Pulmonary artery endothelial cell (primary cell): ENCODE measurements at places on chromosomes 5 and 9. TPM values are rescaled to one million over a fixed set of nuclear protein-coding genes. Genes with fewer than 3 reads are reported as not detected.

CATSPER3 gene
- total RNA-seq, result 0.07 TPM in 1 of 2 replicates, not detected in the other

DNA sequence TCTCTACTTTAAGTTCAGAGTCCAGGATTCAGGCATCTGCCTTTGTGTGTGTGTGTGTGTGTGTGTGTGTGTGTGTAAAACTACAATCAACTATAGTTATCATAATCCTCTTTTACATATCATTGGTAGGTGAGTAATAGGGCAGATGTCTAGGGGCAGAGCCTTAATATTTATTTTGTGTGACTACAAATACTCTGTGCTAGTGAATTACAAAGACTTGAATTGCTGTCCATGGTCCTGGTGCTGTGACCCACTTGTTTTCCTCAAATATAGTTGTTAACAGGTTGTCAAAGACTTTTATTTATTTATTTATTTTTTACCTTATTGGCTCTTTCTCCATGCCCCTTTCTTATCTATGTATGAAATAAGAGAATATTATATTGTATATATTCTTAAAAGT, 196.8 kb downstream of the ANXA1 start:
- DNase-seq, result no peak

CCL21 gene
- total RNA-seq, result not detected in 2 replicates

DNA sequence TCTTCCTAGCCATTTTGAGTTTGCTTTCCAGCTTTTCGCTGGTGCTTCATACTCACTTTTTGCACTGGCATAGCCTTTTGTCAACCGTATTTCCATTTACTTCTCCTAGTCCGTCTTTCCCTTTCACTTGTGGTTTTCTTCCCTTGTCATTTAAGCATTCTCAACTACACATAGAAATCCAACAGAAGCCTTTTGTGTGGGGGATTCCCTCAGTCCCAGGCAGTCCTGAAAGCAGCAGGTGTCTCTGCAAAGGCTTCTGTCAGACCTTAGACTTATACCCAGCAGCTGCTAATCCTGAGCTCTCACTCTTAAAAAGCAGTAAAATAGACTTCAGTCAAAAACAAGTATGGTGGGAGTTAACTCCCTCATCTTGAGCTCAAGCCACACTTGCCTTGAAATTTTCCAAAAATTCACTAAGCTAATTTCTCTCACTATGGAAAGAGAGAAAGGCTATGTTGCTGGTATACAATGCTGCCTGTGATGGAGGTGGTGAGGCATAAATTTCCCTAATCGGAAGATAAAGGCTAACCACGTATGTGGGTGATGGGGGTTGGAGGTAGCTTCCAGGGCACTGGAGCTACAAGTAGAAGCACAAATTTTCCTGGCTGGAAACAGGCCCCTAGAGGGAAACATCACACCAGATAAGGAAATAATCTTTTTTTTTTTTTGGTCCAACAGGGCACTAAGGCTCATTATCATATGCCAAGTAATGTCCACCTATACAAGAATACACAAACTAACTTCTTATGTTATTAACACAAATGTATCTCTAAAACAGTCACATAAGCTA, 34.8 kb upstream of the IFNK start:
- no peak for DNase-seq

- DNase-seq, result no peak
These were observed 154.8 kb downstream of the FBXL7 start for GRCh38 chr5:15654779-15655178.
